GM13976 (cell line): ENCODE measurements at places on chromosomes 4 and X.

GRCh38 chrX:54641530-54641929, 111.5 kb downstream of the GNL3L start:
- no peak for DNase-seq

GRCh38 chr4:140982613-140983340, 150.5 kb downstream of the RNF150 start:
- DNase-seq: no peak

GRCh38 chr4:8844976-8845690, 26.5 kb downstream of the HMX1 start:
- DNase-seq: no peak

DNA sequence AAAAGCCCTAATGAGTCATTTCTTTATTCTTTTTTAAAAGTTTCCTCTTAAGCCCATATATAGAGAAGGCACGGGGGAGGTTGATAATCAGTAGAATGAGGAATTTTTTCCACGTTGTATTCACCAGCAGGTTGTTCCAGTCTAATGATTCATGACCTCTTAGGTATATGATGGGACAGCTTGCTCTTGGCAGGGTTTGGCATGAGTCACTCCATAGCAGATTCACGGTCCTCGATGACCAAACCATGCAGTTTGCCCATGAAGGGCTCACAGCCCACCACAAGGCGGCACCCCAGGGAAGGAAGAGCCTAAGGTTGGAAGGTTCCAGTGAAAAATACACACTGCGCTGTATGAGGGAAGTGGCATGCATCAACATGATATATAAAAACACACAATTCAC, 623.8 kb upstream of the DIPK2B start:
- no peak for DNase-seq

DNA sequence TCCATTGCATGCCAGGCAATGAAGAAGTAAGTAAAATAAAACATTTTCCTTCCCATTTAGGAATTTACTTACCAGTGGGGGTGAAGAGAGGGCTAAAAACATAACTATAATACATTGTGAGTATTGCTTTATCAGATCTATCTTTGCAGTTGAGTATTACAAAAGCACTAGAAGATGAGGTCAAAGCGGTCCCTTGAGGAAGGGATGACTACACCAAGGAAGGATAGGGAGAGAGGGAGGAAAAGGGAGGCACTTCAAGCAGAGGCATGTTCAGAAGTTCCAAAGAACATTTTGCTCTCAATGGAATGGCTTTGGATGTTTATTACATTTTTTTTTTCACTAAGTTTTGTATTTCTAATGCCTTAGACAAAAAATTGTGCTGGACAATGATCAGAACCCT, 127.8 kb downstream of the TET2 start:
- no peak for DNase-seq

DNA sequence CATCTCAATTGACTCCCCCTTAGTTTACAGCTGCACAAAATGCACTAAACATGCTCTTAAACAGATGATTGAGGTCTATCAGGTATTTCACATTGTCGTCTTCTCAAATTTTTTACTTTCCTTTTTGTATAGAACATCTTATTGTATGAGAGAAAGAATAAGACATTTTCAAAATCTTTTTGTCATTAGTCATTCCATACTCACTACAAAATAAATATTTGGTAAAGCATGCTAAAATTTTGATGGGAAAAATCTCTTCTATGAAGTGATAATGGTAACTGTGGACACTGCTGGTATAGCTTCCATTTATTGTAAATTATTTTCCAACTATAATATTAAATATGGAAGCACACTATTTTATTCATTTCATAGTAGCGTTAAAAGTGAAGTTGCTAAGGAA, 185.6 kb upstream of the FSTL5 start:
- DNase-seq: no peak

DNA sequence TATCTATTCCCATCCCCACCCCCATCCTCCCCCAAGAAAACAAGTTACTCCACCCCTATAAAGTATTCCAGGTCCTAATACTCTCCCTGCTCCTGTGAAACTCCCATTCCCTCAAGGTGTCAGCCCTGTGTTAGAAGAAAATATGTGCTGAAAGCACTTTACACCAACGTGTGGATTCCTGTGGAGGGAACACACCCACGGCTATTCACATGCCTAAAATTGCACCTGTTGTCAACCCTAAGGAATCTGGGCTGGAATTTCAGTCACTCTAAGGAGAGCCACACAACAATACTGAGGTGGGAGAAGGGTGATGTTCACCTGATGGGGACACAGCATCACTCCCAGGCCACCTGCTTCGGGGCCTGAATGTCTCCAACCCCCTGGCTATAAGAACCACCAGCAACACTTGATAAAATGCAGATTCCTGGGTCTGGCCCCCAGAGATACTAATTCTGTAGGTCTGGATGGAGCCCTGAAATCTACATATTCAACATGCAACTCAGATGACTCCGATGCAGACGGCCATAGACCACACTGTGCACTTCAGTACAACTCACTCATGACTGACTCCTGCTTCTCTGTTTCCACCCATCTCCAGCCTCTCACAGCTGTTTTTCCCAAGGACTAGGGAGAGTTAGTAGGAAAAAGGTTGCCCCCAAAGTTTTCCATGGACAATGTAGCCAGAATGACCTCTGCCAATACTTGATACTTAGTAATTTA, 15.8 kb downstream of the SCD5 start:
- no peak for DNase-seq
